ENCODE measurements at places on chromosomes 4 and X.

- no peak for DNase-seq
Observed at GRCh38 chr4:119536572-119537528, 91.8 kb downstream of the PDE5A start.

DNA sequence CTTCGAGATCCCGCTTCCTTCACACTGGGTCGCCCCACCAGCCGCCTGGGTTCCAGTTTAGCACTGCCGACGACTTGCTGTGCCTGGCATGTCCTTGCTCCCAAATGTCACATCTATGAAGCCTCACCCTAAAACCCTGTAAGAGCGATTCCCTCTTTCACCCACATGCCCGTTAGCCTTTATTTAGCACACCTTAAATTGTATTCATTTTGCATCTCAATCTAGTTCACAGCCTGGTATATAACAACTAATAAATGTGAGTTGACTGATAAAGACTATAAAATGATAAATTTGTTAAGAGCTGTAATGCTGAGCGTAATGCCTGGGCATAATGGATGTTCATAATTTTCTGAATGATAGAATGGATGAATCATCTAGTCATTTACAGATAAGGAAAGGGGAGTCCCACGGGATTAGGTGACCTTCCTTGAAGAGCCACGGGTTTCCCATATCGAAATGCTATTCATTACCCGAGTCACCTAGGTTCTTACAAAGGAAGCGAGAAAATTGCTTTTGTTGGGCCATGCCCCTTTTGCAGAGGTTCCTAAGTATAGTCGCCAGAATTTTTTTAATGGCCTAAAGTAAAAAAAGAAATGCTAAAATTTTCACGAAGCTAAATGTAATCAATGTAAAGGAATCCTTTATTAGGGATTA lies 1.1 kb upstream of the AP1S2 start:
- no peak for DNase-seq

DNA sequence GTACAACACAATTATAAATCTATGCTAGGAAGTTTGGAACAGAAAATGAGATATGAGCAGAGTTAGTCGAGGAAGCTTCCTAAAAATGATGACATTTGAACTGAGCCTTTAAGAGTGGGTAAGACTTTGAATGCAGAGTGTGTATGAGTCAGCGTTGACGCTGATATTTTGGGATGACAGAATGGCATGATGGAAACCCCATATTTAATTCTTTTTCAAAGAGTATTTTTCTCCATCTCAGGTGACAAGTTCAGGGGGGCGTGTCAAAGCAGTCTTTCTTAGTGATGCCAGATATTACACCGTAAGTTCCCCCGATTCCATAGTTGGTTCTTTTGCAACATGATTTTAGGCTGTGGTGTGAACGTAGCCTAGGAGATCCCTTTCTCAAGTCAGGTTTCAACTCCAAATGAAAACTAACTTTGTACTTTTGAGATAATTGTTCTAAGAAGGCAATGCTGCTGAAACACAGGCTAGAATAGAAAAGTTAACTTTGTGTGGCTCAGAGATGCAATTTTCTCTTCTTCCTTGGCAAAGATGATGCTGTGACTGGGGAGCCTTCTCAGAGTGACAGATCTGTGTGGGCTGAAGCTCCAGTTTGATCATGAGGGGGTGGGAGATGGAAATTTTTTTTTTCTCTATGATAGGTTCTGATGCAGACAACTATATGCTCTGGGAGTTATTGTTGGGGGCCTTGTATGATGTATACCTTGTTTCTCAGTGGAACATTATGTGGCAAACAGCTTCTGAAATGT lies 59.2 kb downstream of the GLUD2 start:
- DNase-seq: no peak

DNA sequence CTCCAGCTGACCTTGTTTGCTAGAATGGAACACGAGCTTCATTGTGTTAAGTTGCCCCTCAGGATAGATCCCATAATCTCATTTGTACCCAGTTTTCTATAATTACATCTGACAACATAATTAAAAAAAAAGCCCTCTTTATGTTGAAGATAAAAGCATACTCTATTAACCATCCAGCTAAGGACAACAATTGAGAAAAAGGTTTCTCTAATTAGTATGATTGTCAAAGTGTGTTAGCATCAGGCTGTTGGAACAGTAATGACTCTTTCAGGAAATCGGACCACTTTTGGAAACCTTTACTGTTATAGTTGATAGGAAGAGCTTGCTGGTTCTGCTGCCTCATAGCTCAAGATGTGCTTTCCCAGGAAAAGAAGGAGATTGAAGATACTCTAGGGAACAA lies 172.6 kb downstream of the FHIP1A start:
- no peak for DNase-seq

DNA sequence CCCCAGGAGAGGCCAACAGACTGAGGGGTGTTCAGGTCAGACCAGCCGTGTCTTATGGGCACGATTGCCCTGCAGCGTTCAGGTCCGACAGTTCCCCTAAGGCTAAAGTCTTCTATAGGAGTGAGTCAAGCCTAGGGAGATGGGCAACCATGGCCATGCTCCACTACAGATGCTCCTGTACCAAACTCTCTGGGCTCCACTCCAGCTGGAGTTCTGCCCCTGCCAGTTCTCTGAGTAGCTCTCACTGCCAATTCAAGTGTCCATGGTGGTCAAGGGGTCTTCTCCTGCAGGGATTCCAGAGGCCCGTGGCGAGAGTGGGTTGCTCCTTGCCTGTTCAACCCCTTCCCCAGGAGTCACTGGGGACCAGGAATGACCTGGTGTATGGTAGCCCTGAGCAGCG lies 38.2 kb downstream of the BEX3 start:
- no peak for DNase-seq

DNA sequence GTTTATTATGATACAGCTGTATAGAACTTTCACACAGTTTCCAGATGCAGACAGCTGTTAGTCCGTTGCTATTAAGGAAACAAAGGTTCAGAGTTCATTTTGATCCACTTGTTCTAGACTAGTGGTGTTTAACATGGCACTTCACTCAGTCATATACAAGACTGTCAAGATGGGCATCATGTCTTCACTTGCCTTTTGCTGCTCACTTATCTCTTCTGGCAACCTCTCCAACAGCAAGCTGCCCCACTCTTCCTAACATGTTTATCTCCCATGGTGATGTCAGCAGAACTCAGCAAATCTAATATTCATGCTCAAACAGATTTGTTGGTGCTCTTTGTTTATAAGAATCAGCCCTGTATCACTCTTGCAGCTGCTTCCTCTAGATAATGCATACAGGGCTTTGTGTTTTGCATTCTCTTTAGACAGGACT lies 236.2 kb upstream of the HAND2 start:
- no peak for DNase-seq

- DNase-seq: no peak
Observed at GRCh38 chr4:176741253-176741652, 51.5 kb downstream of the VEGFC start.

- DNase-seq: no peak
Observed at GRCh38 chrX:21524008-21524407, 134.1 kb downstream of the KLHL34 start.

- no peak for DNase-seq
Observed at GRCh38 chr4:91222014-91222413, 1081.8 kb upstream of the GRID2 start.

GRCh38 chr4:151074416-151074916 lies 25.0 kb upstream of the RPS3A start:
- no peak for DNase-seq

DNA sequence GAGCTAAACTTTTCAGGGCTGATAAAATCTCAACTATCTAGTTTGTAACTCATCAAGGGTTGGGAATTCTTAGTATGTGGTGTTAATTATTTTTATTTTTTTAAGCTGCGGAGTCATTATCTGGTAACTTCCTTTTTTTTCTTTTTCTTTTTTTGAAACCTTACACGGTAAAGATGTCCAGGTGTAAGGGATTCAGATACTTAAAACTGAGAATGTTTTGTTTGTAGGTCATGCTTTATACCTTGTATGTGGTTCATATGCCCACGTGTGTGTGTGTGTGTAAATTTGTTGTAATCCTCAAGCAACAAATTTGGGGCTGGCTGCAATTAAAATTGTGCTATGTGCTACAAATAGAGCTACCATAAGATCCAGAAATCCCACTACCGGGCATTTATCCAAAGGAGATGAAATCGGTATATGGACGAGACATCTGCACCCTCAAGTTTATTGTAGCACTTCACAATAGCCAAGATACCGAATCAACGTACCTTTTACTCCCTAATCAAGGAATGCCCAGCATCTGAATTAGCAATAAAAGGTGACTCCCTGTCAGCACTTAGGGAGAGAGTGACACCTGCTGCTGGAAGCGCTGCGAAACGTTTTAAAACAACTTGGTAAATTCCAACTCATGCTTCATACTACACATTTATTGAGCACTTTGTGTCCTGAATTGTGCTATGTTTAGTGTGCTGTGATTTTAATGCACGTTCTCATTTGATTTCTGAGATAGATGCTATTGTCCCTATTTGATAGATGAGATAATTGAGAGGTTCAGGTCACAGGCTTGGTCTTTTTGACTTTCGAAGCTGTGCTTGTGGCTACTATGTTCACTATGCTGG lies 16.1 kb downstream of the MSMO1 start:
- no peak for DNase-seq

GRCh38 chr4:105277702-105278101 lies 131.0 kb downstream of the TET2 start:
- DNase-seq: peak; percentile 95

- DNase-seq: no peak
Observed at GRCh38 chrX:43589735-43590134, 66.4 kb upstream of the MAOA start.

DNA sequence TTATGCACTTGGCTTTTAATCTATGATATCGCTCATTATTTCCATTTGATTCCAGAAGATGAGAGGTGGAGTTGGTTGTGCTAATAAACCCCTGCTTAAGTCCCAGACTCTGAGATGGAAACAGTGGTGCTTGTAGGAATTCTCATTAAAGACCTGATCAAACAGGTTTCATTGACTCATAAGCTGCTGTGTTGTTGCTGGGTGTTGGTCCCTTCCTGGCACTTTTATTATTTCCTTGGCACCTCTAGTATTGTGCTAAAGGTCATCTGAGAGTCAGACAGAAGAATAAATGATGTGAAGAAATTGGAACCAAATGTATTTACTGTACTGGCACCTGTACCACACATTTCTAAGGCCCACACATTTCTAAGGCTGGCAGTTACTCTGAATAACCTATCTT lies 544.7 kb upstream of the NR3C2 start:
- DNase-seq: no peak

DNA sequence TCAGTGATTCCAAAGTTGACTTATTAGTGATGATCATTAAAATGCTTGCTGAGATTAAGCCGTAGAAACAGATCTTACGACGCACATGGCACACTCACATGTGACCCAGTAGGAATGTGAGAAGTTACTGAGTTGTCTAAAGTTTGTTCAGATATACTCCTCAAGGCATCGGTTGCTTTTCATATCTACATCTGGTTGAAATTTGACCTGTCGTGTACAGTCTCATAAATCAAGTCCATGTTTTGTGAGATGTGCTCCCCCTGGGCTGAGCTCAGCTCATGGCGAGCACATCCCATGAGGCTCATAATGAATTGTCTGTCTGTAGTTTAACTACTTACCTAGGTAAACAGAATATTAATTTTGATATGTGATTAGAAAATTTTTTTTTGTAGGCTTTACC lies 67.0 kb downstream of the TNIP2 start:
- no peak for DNase-seq

DNA sequence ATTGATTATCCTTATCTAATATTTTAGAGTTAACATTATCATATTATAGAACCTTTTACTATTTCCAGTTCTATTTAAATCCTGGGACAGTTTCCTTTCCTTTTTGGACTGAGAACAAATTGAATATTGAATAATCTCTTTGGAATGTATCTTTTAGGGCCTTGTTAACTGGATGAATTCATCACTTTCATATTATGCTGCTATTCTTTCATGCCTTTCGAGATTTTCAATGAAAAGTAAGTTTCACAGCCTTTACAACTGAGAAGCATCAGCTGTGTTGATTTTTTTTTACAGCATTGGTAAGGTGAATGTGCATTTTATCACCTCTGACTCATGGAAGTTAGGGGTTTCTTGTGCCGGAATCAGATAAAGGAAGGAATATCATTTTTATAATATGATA lies 39.6 kb downstream of the PDLIM5 start:
- no peak for DNase-seq

DNA sequence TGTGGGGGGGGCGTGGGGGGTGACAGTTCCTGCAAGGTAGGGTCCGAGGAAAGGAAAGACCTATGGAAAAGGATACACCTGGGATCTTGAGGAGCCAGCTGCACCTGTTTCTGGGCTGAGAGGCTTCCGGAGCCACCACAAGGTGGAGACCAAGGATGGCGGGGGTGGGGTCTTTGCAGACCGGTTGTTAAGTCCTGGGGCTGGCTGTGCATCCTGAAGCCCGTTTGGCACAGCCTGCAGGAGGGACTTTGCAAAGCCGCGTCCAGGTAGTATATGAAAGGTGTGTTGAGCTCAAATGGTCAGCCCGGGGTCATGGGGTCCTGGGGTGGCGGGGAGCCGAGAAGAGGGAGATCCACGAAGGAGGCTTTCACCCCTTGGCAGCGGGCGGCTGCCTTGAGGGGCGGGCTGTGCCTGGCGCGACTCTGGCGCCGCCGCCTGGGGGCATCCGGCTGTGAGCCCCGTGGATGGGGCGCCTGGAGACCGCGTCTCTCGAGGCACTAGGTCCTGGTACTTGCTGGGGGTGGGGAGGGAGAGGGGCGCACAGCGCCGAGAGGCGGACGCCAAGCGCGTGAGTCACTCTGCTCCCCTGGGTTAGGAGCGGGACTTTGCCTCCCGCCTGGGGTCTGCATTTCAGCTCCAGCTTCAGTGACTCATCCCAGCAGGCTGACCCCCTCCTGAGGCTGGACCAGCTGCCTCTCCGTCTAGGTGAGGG lies 58.2 kb upstream of the DYNLT3 start:
- DNase-seq: peak; percentile 27

DNA sequence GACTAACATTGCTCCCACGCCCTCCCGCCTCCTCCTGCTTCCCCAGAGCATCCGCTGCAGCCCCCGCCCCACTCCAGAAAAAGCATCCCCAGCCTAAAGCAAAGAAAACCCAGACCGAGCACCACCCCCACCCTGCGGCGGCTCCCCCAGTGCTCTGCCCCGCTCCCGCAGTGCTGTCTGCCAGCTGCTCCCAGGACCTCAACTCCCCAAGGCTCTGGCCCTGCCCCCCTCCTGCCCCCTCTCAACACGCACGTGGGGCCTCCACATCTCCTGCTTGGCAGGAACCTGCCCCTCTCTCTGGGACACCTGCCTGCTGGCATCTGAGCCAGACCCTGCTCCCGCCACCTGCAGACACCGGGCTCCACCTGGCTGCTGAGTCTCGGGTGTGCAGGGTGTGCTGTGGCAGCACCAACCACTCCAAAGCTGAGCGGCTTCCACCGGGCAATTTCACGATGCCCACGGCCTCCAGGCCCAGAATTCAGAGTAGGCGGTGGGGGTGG lies 79.4 kb downstream of the FAM53A start:
- DNase-seq: no peak

Measured in HAP-1 (cell line).